ENCODE measurements at places on chromosomes 5 and 9. TPM values are rescaled to one million over a fixed set of nuclear protein-coding genes. Genes with fewer than 3 reads are reported as not detected.

Gene ARID3C
- under 0.01 TPM for total RNA-seq

Gene PTPA
- total RNA-seq: 94.8 TPM

Gene ADAMTSL2
- under 0.01 TPM for total RNA-seq

Gene TSSK1B
- total RNA-seq: not detected

Gene TEX48
- not detected for total RNA-seq

Gene HRH2
- not detected for total RNA-seq

All from lung microvascular endothelial cell (primary cell).